ENCODE measurements at places on chromosomes 1 and 21. TPM values are rescaled to one million over a fixed set of nuclear protein-coding genes. Genes with fewer than 3 reads are reported as not detected.

AIRE gene
- not detected for total RNA-seq

TCHHL1 gene
- total RNA-seq: not detected

RUNX3 gene
- total RNA-seq: 0.07 TPM

SLC2A5 gene
- total RNA-seq: not detected

PSEN2 gene
- 27.5 TPM for total RNA-seq

DNA sequence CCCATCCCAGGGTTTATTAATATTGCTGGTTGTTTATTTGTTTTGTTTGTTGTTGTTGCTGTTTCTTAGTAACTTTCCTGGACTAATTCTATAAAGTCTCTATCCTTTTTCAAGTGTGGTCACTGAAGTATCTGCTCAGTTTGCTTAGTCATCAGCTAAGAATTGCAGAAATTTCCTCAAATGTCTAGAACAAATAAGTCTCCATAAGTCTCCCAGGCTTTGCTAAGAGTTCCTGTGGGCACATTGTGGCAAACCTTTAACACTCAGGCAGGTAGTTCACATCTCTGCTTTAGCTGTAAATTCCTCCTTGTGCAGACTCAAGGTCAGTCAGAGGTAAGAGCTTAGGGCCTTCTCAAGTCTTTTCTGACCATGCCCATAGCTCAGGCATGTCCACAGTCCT, 38.9 kb upstream of the C1orf185 start:
- H3K36me3 ChIP-seq: no peaks in the 10 kb centered on the region
- H3K4me3 ChIP-seq: no peak overlapping the region
- peaks cover 4% of the 10 kb centered on the region for H3K27me3 ChIP-seq
- H3K4me1 ChIP-seq: no peaks in the 10 kb centered on the region
- H3K27ac ChIP-seq: no peak overlapping the region

- peaks cover 1% of the 10 kb centered on the region for H3K36me3 ChIP-seq
- no peak for DNase-seq
- no peak overlapping the region for H3K27ac ChIP-seq
Measured at GRCh38 chr1:5909576-5910275, 82.5 kb downstream of the NPHP4 start.

- no peak overlapping the region for H3K27ac ChIP-seq
- H3K36me3 ChIP-seq: no peaks in the 10 kb centered on the region
- no peaks in the 10 kb centered on the region for H3K27me3 ChIP-seq
Measured at GRCh38 chr1:25765923-25766589, 33.9 kb upstream of the SELENON start.

DNA sequence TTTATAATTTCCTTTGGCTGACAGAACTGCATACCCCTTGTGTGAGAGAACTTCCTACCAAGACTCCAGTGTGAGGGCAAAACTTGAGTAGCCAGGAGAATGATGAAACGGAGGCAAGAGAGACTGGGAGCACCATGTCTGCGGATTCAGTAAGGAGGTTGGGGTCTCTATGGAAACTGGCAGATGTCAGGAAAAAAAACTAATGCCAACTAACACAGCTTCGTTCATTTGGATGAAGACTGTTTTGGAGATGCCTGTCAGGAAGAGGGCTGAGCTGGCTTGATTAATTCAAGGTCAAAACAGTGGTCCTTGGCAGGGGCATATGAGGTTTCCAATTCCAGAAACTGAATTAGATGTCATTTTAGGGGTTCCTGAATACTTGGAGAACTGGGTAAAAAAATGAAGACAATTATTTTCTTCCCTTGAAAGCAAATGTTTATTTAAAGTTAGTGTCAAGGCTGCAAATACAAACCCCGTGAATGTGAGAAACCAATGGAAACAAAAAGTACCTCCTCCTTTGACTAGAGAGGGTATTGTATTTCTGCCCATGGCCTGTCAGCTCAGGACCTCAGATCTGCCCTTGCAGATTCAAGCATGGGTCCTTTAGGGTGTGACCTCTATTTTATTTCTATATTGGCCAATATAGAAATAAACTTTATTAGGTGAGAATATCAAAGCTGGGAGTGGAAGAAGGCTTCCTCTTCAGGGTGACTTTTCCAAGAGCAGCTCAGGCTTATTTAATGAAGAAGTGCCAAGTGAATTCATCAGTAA, 110.5 kb downstream of the MAST2 start:
- H3K4me3 ChIP-seq: no peak overlapping the region
- no peak for DNase-seq
- H3K36me3 ChIP-seq: no peaks in the 10 kb centered on the region
- peaks cover 6% of the 10 kb centered on the region for H3K4me1 ChIP-seq
- no peaks in the 10 kb centered on the region for H3K27me3 ChIP-seq

DNA sequence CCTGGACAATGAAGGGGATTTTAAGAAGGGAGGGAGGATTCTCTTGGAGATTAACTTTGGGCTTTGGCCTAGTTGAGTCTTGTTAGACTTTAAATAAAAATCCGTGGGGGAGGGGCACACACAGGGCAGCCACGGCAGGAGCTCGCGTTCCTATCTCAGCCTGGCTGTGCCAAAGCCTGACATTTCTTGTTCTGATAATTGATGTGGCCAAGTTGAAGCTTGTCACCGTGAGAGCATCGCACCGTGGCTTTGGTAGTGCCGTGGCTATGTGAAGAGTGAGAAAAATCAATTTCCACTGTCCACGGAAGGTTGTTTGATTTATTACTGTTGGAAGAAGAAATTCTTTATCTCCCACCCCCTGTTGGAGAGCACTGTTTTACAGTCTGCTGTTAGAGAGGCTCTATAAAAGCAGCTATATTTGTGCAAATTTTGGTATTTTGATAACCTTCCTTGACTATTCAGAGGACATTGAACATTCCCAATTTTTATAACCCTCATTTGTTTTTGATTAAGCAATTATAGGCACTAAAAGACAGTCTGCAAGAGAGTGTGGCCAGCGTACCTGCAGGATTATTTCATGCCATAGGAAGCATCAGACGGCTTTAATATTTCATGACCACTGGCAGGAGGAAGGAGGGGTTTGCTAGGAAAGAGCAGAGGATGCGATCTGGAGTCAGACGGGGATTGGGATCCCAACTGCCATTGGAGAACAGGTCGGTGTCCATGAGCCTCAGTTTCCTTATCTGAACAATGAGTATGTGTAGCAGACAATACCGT, 160.7 kb downstream of the KAZN start:
- H3K4me3 ChIP-seq: no peak overlapping the region
- H3K27ac ChIP-seq: peak overlapping the region; percentile 7
- H3K4me1 ChIP-seq: peaks cover 43% of the 10 kb centered on the region
- H3K36me3 ChIP-seq: no peaks in the 10 kb centered on the region
- no peaks in the 10 kb centered on the region for H3K27me3 ChIP-seq

DNA sequence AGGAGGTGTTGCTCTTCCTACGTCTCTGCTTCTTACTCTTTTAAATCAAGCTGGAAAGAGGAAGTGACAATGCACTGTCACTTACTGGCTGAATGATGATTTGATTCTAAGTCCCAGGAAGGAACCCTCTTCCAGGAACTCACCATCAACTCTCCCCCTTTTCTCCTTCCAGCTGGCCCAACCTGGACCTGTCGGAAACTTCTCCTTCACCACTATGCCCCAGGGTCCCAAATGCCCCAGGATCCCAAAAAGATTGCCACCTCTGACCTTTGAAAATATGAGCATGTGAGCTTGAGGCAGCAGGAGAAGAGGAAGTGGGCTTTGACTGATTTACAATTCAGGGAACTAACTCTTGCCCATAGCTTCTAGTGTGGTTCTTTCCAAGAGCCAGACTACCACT, 5.3 kb upstream of the ADAMTS5 start:
- peaks cover 64% of the 10 kb centered on the region for H3K27me3 ChIP-seq
- H3K27ac ChIP-seq: no peak overlapping the region
- no peak overlapping the region for H3K4me3 ChIP-seq
- peaks cover 4% of the 10 kb centered on the region for H3K4me1 ChIP-seq
- no peak for DNase-seq

- H3K4me3 ChIP-seq: no peak overlapping the region
- no peaks in the 10 kb centered on the region for H3K36me3 ChIP-seq
- no peak overlapping the region for H3K27ac ChIP-seq
- peaks cover 8% of the 10 kb centered on the region for H3K27me3 ChIP-seq
Measured at GRCh38 chr21:36471254-36471723, 8.6 kb downstream of the CLDN14 start.

- no peak overlapping the region for H3K4me3 ChIP-seq
- peak overlapping the region; percentile 47 for H3K27ac ChIP-seq
- H3K4me1 ChIP-seq: peaks cover 8% of the 10 kb centered on the region
- no peaks in the 10 kb centered on the region for H3K27me3 ChIP-seq
- DNase-seq: no peak
- no peaks in the 10 kb centered on the region for H3K36me3 ChIP-seq
Measured at GRCh38 chr1:162292422-162292849, 84.2 kb downstream of the SPATA46 start.

DNA sequence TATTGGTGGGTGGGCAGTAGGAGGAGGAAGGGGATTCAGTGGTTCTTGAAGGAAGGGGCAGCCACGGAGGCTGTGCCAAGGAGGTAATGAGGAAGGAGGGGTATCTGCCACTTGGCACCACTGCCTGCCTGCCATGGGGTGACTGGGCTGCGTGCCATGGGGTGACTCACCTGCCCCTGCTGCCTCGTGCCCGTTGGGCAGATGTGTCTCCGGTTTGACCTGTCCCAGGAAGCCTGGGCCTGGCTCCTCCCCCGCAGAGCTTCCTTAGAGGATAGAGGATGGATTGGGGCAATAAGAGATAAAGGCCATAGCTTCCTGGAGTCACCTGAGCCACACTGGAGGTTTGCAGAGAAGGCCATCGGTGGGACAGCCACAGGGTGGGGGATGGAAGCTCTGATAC, 1.7 kb downstream of the PADI3 start:
- peak overlapping the region; percentile 62 for H3K27ac ChIP-seq
- H3K27me3 ChIP-seq: peaks cover 5% of the 10 kb centered on the region
- H3K4me1 ChIP-seq: peaks cover 4% of the 10 kb centered on the region
- no peak overlapping the region for H3K4me3 ChIP-seq
- no peak for DNase-seq

DNA sequence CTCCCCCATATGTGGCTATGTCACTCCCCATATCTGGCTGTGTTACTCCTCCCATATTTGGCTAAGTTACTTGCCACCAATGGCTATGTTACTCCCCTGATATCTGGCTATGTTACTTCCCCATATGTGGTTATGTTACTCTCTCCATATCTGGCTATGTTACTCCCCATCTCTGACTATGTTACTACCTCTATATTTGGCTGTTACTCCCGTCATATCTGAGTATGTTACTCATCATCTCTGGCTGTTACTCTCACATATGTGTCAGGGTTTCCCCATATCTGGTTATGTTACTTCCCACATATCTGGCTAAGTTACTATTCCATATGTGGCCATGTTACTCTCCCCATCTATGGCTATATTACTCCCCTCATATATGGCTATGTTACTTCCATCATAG, 50.3 kb upstream of the MAP10 start:
- no peak overlapping the region for H3K4me3 ChIP-seq
- H3K27me3 ChIP-seq: no peaks in the 10 kb centered on the region
- no peak for DNase-seq

GRCh38 chr1:233300326-233300725, 4.8 kb upstream of the PCNX2 start:
- H3K27me3 ChIP-seq: no peaks in the 10 kb centered on the region
- no peak overlapping the region for H3K4me3 ChIP-seq
- no peaks in the 10 kb centered on the region for H3K36me3 ChIP-seq
- H3K4me1 ChIP-seq: peaks cover 3% of the 10 kb centered on the region

- no peak overlapping the region for H3K4me3 ChIP-seq
- H3K27me3 ChIP-seq: no peaks in the 10 kb centered on the region
- peaks cover 2% of the 10 kb centered on the region for H3K36me3 ChIP-seq
- no peaks in the 10 kb centered on the region for H3K4me1 ChIP-seq
Measured at GRCh38 chr1:117556341-117556740, 49.5 kb upstream of the TENT5C start.

DNA sequence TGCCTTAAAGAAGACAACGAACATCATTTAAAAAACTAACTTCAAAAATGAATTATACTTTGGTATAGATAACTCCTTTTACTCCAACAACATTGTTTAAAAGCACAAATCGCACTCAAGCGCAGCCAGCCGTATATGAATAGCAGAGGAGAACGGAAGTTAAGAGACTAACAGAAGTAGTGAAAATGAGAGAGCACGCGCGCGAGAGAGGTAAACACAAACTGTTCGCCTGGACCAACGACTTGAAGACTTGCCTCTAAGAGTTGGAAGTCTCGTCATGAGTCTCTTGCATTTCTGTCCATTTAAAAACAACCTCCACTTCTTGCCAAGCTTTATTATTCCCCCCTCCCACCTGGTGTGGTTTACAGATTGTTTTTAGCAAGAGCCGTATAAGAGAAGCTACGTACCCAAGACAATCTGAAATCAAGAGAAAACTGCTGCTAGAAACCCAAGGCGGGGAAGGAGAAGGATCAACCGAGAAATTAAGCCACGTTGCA, 479 bp downstream of the SELENOF start:
- no peak overlapping the region for H3K4me3 ChIP-seq
- H3K36me3 ChIP-seq: peaks cover 8% of the 10 kb centered on the region
- H3K27ac ChIP-seq: no peak overlapping the region
- H3K27me3 ChIP-seq: no peaks in the 10 kb centered on the region

DNA sequence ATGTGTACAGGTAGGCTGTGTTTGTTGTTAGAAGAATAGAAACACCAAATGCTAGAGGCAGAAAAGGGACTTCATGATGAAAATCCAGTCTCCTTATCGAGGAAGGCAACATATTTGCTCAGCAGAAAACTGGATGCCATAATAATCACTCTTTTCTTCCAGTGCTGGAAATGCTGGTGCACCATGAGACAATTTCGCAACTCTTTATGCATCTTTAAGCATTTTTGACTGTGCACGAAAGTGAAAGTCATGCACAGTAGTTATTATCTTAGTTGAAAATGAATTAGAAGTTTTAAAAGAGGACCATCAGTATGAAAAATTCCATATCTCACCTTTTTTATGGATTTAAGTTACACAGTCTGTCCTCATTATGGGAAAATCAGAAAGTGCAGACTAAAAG, 29.1 kb downstream of the SMYD2 start:
- DNase-seq: no peak
- H3K27ac ChIP-seq: no peak overlapping the region
- H3K4me3 ChIP-seq: no peak overlapping the region
- H3K4me1 ChIP-seq: peaks cover 7% of the 10 kb centered on the region
- H3K36me3 ChIP-seq: peaks cover 4% of the 10 kb centered on the region

GRCh38 chr21:26845066-26845758, at the start of gene ADAMTS1:
TSS of gene ADAMTS1 (minus strand) at chr21:26845409. CDS start at chr21:26844954, 455 bp downstream.
- peak within 1 kb of the TSS; percentile 85 for H3K4me3 ChIP-seq
- peak; percentile 80 for DNase-seq
- peaks cover 8% of the 10 kb centered on the region for H3K27me3 ChIP-seq
- peak within 1 kb of the TSS; percentile 99 for H3K27ac ChIP-seq
- H3K4me1 ChIP-seq: peaks cover 25% of the 10 kb centered on the region
- peaks cover 17% of the 10 kb centered on the region for H3K36me3 ChIP-seq

GRCh38 chr1:234621657-234622335, 11.8 kb upstream of the IRF2BP2 start:
- H3K27ac ChIP-seq: peak overlapping the region; percentile 95
- DNase-seq: no peak
- H3K4me1 ChIP-seq: peaks cover 72% of the 10 kb centered on the region
- H3K27me3 ChIP-seq: no peaks in the 10 kb centered on the region
- no peak overlapping the region for H3K4me3 ChIP-seq
- no peaks in the 10 kb centered on the region for H3K36me3 ChIP-seq
